Fibroblast of skin of left biceps (primary cell): ENCODE measurements at places on chromosomes 4 and X.
A peak's percentile ranks its signal among the peaks of the same experiment; 100 is the strongest.

DNA sequence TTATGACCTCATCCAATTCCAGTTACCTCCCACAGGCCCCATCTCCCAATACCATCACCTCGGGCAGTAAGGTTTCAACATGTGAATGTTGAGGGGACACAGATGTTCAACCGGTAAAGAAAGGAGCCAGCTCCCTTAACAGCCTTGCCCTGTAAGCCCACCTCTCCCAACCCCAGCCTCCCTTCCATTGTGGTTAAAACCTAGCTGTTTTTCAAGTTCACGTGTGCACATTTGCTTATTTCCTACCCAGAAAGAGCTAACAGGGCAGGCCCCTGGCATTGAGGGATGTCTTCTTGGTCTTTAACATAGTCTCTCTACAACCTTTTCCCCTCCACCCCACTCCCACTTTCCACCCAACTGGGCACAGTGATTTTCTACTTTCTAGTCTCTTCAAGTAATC lies 385.7 kb downstream of the FBXW7 start:
- DNase-seq, result no peak

GRCh38 chrX:65035446-65035770 lies 59.2 kb upstream of the ZC4H2 start:
- no peak for DNase-seq

- peak; percentile 79 for DNase-seq
These were observed 120.6 kb upstream of the EDNRA start for GRCh38 chr4:147360301-147360700.

DNA sequence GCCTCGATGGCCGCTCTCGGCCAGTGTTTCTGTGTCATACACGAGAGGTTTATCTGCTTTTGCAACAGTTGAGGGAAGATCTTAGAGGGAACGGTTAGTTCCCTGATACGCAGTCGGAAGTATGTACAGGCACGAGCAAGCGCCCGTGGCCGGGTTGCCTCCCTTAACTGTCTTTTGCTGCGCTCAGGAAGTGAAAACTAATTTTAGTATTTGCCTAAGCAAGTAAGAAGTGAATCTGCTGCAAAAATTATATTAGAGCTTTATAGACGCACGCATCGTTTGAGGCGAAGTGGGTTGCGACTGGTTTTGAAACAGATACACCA lies 695 bp downstream of the MTM1 start:
- no peak for DNase-seq

DNA sequence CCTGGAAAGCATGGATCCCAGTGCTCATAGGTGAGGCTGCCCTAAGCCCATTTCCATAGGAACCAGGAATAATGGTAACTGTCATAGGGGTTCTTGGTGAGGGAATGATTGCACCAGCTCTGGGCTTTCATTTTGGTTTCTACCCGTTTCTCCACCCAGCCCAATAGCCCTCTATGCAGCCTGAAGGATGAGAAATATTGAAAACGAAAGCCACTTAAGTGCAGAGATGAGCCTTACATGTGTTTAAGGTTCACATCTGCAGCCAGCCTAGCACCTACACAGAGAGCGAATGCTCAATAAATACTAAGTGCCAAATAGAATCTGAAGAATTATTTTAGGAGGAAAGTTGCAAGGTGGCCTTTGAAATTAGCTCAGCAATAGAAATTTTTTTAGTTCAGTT lies 60.4 kb downstream of the MCF2 start:
- DNase-seq, result no peak

- DNase-seq, result peak; percentile 43
These were observed 79.5 kb upstream of the FAM9C start for GRCh38 chrX:13123857-13124345.

- DNase-seq, result no peak
These were observed 8.7 kb downstream of the C1QTNF7 start for GRCh38 chr4:15436513-15436912.

GRCh38 chrX:32195611-32196010 lies 1015.7 kb downstream of the DMD start:
- DNase-seq, result no peak

GRCh38 chrX:10636851-10637250 lies 16.5 kb upstream of the MID1 start:
- DNase-seq, result no peak

DNA sequence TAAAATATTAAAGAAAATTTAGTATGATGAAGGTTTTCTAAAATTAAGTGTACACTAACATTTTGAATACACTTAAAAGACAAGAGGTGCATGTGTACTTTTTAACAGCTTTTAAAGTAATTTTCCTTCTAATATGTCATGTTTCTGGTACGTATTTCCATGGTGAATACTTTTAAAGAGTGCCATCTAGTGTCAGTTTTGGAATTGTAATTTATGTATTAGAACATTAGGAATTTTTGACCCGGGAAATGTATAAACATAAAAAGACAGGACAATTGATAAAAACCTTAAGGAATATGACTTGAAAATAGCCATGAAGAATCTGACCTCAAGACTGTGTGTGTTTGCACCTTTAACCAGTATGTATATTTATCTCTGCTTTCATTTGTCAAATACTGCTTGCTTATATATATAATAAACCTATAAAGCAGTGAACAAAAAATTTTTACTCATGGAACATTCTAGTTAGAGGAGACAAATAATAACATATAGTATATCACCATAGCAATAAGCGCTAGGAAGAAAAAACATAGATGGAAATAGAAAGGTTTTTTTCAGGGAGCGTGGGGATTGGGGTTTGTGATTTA lies 7.2 kb downstream of the GSTCD start:
- no peak for DNase-seq

- no peak for DNase-seq
These were observed 12.8 kb downstream of the NOP14 start for GRCh38 chr4:2950221-2950989.

- no peak for DNase-seq
These were observed 6.8 kb downstream of the ASB5 start for GRCh38 chr4:176262243-176262642.

GRCh38 chr4:92334716-92335350 lies 31.1 kb downstream of the GRID2 start:
- no peak for DNase-seq

DNA sequence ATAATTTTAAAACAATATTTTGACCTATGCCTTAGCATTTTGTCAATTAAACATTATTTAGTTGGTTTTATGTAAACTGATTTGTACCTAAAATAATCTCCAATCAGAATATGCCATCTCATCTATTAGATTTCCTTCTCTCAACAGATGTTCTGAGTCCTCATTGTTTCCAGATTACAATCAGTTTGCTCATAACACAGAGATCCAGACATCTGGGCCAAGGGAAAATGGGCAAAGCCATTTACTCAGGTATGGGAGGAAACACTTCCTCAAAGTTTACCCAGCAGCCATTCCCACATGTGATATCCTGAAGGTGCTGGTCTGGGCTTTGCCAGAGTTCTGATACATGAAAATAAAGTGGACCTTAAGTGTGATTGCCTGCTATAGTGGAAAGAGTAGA lies 217.9 kb upstream of the GPC4 start:
- no peak for DNase-seq

GRCh38 chr4:40515398-40516293 lies 114.0 kb downstream of the RBM47 start:
- DNase-seq, result no peak

- no peak for DNase-seq
These were observed 149.1 kb upstream of the CXXC4 start for GRCh38 chr4:104643805-104644204.

DNA sequence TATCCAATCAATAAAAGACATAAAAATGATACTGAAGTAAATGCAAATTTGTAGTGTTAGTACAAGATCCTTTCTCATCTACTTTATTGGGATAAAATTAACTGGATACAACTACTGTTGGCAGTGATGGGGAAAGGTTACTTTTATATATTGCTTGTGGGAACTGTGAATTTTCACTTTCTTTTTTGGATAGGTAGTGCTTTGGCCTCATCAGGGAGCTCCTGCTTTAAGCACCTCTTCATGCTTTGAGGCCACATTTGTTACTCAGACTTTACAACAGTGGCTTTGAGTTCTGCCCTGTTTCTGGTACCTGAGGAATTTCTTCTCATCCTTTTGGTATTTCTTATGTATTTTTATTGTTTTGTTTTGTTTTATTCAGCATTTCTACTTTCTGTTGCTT lies 316.8 kb upstream of the ZCCHC13 start:
- no peak for DNase-seq

GRCh38 chr4:61918507-61918906 lies 718.4 kb downstream of the ADGRL3 start:
- no peak for DNase-seq

GRCh38 chr4:77052352-77052751 lies 23.4 kb downstream of the CCNI start:
- DNase-seq, result peak; percentile 58

- no peak for DNase-seq
These were observed 235.2 kb upstream of the HDX start for GRCh38 chrX:84737471-84737871.

GRCh38 chrX:9447906-9448305 lies 17.0 kb upstream of the TBL1X start:
- DNase-seq, result no peak

DNA sequence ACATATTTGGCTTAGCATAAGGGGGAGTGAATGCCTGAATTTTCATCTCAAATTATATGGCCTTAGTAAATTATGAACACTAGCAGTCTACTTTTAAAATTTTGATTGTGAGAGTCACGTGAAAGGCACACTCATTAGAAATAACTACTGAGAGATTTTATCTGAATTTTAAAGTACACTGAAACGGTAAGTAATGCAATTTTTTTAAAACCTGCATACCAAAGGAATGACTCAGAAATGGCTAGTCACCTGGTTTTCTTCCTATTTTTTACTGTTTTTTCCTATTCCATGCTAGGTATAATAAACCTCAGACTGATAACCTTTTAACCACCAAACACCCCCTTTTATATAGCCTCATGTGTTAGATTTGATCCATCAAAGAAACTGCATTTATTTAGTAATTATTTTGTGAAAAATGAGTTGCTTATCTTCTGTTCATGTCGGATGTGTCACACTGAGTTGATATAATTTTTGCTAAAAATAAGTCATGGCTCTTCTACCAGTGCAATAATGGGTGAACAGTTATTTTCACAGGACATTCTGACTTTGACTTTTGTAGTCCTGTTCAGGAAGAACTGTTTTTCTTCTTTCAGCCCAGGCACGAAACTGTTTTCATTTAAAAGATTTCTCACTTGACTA lies 40.4 kb downstream of the CPEB2 start:
- DNase-seq, result no peak

DNA sequence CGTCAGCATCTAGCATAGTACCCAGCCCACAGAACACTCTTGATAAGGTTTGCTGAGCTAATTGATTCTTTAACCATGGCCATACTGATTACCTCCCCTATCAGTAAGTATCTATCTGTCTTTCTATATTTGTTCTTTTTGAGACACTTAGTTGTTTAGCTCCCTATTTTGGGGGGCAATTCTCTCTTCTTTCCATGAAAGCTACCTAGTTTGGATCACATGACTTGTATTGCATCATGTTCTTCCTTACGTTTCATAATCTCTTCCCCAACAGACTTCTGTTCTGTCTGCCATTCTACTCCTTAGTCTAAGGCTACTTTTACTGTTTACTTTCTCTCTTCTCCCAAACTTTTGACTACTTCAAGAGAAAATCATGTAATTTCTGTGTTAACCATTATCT lies 39.0 kb downstream of the TBC1D19 start:
- DNase-seq, result no peak

- DNase-seq, result no peak
These were observed 2535.1 kb downstream of the ARAP2 start for GRCh38 chr4:33709247-33709646.

GRCh38 chr4:153651587-153651986 lies 32.5 kb upstream of the TLR2 start:
- no peak for DNase-seq

GRCh38 chrX:2547736-2548135 lies 47.0 kb upstream of the DHRSX start:
- DNase-seq, result no peak

GRCh38 chrX:152936306-152936705 lies 38.4 kb downstream of the ZNF185 start:
- DNase-seq, result no peak

GRCh38 chr4:140609548-140610425 lies 41.0 kb upstream of the UCP1 start:
- DNase-seq, result peak; percentile 6

DNA sequence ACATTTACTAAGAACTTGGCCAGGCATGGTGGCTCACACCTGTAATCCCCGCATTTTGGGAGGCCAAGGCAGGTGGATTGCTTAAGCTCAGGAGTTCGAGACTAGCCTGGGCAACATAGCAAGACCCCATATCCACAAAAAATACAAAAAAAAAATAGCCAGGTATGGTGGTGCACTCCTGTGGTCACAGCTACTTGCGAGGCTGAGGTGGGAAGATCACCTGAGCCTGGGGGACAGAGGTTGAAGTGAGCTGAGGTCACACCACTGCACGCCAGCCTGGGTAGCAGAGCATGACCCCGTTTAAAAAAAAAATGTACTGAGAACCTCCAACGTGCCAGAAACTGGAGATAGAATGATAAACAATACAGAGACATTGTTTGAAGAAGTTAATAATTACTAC lies 8.0 kb downstream of the OPRPN start:
- DNase-seq, result no peak

DNA sequence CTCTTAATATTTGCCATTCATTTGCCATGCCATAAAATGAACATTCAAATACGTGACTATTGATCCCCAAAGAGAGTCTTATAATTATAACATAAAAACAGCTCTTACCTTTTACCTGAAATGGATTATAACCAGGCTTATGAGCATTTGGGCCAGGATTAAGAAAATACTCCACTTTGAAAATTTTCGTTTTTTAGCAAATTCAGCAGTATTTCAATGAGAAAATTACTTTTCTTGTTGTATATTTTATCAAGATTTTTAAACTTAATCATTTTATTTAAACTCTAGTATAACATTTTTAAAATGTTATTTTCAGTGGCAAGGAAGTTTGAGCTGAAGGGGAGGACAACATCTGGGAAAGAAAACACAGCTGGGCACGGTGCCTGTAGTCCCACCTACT lies 59.0 kb upstream of the RAPGEF2 start:
- DNase-seq, result no peak

- no peak for DNase-seq
These were observed 430.3 kb upstream of the MAOA start for GRCh38 chrX:43225626-43226328.

DNA sequence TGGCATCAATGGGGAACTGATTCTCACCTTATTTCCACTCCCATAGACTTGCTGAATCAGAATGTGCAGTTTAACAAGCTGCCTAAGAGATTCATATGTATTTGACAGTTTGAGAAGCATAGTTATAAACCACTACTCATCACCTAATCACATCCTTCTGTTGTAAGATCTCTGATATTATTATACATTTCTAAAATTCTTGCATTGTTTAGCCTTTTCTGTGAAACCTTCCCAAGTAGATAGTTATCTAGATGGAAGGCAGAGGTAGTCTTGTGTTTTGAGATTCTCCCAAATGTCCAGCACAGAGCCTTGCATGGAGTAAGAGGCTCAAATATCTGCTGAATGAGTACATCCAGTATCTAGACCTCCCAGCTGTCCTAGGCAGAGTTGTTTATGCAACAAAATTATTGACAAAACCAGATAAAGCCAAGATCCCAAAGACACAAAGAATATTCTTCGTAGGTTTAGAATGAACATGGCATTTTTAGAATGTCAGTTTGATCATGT lies 227.3 kb downstream of the KDR start:
- DNase-seq, result no peak

- no peak for DNase-seq
These were observed 102.6 kb downstream of the ARHGAP10 start for GRCh38 chr4:147834480-147834879.
